Right ventricle myocardium superior (tissue), 1 donor: ENCODE measurements at places on chromosomes 1 and 21.

DNA sequence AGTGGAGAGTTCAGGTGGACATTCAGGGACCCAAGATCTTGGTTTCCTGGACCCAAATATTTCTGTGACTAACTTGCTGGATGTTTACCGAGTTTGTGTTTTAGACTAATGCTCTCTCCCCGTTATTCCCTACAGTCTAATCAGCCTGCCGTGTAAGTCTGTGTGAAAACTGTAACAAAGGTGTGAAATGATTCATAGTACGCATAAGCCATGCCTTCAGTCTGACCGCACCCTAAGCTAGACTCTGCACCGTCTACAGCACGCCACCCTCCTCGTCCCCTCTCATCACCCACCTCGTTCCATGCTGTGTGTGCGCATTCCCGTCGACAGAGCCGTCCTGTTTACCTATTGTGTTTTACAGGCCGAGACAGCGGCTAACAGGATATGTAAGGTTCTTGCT lies 50.5 kb downstream of the ACTN2 start:
- no peak for DNase-seq

DNA sequence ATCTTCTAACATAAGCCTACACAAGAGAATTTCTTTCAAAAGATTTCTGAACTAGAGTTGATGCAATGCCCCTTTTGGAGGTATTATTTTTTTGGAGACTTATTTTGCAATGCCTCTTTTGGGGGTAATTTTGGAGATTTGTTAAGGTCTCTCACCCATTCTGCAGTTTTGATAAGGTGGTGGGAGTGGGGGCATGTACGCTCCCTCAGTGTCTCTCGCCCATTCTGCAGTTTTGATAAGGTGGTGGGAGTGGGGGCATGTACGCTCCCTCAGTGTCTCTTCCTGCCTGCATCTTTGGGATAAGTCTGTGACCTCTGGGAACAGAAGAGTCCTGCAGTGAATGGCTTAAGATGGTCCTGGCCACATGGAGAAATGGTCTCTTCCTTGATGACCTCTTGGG lies 312.2 kb downstream of the ZP4 start:
- no peak for DNase-seq

DNA sequence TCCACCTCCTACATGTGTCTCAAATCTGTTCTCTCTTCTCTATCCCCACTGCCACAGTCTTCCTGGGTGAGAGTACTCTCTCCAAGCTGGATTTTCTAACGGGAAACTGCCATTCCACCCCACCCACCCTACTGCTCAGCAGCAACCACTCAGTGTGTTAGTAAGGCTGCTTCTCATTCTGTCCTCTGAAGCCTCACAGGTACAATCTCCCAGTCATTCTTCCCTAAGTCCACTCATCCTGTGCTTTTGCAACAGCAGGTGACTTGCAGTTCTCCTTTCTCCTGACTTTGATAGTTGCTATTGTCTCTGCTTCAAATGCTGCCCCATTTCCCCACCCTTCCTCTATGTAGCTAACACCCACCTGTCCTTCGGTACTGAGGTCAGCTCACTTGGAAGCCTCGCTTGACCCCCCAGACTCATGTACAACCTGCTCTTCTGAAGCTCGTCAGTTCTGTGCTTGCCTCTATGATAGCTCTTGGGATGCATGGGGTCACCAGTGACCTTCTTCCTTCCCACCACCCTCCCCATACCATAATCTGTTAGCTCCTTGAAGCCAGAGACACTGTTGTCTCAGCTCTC lies 188.9 kb downstream of the RRAGC start:
- no peak for DNase-seq

DNA sequence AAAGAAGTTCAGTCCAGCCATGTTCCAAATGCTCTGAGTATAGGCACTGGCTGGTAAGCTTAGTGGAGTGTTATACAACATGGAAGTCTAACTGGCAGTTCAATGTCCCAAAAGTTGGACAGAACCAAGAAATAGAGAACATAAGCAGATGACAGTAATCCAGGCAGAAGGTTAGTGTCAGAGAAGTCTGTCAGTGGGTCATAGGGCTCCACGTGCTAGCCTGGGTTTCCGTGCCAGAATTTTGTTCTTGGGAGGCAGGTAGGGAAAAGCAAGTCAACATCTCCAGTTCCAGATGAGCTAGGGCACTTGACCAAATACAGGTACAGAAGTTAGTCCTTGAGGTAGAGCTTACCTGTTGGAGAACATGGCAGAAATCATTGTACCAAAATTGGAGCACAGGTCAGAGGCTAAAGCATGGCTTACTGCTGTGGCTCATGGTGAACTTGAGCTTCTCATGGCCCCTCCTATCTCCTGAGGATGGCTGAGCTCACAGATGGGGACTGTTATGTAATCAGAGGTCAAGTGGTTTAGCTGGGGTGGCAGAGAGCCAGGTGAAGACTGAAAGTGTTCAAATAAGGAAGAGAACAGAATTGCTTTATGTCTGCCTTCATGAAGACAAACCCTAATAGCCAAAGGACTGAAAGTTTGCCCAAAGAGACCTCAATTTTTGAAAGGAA lies 170.8 kb downstream of the NFIA start:
- DNase-seq, result peak; percentile 84

DNA sequence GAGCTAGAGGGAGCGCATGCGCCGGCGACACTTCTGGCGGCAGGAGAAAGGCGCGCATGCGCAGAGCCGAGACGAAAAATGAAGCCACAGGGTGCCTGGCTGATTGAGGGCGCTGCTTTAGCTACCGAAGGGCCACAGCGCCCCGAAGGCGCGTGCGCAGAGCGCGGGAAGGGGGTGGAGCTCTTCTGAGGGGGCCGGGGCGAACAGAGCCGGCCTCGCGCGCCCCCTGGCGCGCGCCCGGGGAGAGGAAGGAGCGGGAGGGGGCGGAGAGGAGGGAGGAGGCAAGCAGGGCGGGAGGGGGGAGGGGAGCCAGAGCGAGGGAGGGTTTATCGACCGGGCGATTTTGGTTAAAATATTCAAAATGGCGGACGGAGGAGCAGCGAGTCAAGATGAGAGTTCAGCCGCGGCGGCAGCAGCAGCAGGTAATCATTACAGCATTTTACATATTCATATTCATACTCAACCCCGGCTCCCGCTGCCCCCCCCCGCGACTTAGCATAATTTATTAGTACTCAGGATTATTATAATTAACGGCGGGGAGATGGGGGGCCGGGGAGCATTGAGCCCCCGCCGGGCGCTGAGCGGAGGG lies at the start of gene POU2F1:
POU2F1 (plus strand) TSS at position 350 of the 589 bp plus-strand sequence; CDS start at position 362, 12 bp downstream.
- DNase-seq, result peak; percentile 100

- DNase-seq, result no peak
Observed at GRCh38 chr1:235843461-235843961, 23.2 kb downstream of the LYST start.

DNA sequence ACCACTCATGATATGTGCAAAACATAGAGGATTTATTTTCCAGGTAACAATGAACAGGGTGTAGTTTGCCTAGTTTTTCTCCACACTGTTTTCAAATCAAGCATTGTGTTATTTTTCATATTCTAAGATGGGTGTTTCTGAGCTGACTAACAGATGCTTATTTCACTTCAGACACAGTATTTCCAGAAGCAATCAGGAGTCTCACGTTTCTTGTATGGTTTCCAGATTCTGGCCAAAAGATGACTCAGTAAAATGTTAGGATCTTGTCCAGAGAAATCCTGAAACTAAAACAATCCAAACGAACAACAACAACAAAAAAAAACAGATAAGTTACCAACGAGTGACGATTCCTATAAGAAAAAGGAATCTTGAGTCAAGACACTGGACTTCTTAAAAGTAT lies 5.3 kb downstream of the UTS2 start:
- DNase-seq, result no peak

GRCh38 chr21:40457741-40458140 lies 389.2 kb downstream of the DSCAM start:
- DNase-seq, result no peak

- no peak for DNase-seq
Observed at GRCh38 chr1:150362721-150363425, 1.1 kb upstream of the RPRD2 start.

GRCh38 chr1:58013237-58013636 lies 533.3 kb downstream of the OMA1 start:
- no peak for DNase-seq

DNA sequence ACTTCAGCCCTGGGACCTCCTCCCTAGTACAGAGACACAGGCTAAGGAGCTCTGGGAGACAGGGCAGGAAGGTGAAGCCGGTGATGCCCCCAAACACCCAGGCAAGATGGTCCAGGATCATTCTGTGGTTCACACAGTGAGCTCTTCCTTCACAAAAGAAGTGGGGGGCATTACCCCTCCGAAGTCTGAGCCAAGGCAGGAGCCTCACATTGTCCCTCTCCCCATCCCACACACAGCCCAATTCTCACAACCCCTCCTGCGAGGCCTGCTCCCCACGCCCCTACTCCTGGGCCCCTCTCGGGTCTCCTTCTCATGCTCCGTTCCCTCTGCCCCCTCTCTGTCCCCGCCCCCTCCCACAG lies 10.7 kb downstream of the MEF2D start:
- no peak for DNase-seq

- DNase-seq, result no peak
Observed at GRCh38 chr1:190252046-190252445, 225.6 kb downstream of the BRINP3 start.

DNA sequence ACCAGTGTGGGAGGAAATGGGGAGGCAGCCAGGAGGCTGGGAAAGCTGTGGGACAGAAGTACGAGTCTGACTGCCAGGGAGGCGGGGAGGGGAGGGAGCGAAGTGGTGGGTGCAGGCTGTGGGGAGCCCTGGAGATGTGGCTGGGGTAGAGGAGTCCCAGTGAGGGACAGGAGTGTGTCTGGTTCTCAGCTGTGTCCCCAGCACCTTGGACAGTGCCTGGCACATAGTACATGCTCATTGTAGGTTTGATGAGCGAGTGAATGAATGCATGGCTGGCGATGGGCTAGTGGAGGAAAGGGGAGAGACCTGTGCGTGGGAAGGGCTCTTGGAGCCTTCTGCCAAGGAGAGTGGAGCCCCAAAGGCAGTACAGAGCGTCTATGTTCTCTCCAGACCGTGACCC lies 104.1 kb downstream of the SIK1 start:
- no peak for DNase-seq

GRCh38 chr1:226108935-226109828 lies 46.7 kb downstream of the H3-3A start:
- peak; percentile 54 for DNase-seq

DNA sequence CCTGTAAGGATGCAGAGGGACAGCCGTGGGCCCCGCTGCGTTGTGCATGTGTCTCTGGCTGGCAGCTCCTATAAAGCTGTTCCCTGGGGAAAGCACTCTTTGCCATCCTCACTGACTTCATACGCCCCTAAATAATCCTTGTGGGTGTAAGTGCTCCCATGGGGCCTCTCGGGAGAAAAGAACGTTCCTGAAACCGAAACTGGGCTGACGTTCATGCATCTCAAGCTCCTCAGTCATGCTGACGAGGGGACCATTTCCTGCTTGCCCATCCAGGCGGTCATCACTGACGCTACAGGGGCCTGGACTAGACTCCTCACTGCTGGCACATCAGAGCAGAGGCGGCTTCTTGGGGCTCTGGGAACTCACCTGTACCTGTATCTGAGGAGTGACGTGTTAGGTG lies 73.1 kb upstream of the USP24 start:
- no peak for DNase-seq

GRCh38 chr1:76144247-76144646 lies 69.7 kb downstream of the ST6GALNAC3 start:
- no peak for DNase-seq

DNA sequence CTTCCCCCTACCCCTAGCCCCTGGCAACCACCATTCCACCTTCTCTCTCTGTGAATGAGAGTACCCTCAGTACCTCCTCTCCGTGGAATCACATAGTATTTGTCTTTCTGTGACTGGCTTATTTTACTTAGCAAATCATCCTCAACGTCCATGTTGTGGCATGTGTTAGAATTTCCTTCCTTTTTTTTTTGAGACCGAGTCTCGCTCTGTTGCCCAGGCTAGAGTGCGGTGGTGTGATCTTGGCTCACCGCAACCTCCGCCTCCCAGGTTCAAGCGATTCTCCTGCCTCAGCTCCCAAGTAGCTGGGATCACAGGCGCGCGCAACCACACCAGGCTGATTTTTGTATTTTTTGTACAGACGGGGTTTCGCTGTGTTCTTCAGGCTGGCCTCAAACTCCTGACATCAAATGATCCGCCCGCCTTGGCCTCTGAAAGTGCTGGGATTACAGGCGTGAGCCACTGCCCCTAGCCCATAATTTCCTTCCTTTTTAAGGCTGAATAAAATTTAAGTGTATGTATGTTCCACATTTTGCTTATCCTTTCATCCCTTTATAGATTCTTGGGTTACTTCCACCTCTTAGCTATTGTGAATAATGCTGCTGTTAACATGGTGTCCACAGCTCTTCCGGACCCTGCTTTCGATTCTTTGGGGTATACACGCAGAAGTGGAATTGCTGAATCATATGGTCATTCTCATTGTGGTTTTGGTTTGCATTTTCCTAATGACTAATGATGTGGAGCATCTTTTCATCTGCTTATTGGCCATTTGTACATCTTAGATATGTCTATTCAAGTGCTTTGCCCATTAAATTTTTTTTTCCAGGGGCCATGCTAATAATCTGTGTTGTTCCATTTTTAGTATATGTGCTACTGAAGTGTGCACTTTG lies 32.3 kb downstream of the ERRFI1 start:
- DNase-seq, result no peak

DNA sequence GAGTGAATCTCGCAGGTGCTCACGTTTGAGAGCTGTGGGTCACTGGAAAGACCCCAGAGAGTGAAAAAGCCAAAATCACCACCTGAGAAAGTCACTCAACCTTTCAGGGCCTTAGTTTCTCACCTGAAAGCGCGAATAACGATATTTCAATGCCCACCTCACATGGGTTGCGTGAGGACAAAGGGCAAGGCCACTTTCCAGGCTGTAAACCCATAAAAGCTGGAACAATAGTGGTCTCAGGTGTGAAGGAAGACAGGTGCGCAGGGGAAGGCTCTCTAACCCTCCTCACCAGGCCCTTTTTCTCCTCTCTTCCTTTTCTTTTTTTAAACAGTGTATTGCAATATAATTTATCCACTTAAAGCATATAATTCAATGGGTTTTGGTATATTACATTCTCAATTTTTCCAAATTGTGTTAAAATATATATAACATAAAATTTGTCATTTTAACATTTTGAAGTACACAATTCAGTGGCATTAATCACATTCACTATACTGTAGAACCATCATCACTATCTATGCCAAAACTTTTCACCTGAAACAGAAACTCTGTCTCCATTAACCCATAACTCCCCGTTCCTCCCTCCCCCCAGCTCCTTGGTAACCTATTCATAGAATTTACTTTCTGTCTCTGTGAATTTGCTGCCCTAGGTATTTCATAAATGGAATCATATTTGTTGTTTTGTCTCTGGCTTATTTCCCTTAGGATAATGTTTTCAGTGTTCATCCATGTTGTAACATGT lies 118.4 kb upstream of the TNR start:
- no peak for DNase-seq
